ENCODE measurements at places on chromosomes 6 and 20.

- no peak for DNase-seq
These were observed 94.3 kb downstream of the CDC5L start for GRCh38 chr6:44481760-44482159.

- no peak for DNase-seq
These were observed 221.3 kb downstream of the GRIK2 start for GRCh38 chr6:101614774-101615173.

GRCh38 chr6:114611696-114612095, 268.9 kb upstream of the HS3ST5 start:
- no peak for DNase-seq

DNA sequence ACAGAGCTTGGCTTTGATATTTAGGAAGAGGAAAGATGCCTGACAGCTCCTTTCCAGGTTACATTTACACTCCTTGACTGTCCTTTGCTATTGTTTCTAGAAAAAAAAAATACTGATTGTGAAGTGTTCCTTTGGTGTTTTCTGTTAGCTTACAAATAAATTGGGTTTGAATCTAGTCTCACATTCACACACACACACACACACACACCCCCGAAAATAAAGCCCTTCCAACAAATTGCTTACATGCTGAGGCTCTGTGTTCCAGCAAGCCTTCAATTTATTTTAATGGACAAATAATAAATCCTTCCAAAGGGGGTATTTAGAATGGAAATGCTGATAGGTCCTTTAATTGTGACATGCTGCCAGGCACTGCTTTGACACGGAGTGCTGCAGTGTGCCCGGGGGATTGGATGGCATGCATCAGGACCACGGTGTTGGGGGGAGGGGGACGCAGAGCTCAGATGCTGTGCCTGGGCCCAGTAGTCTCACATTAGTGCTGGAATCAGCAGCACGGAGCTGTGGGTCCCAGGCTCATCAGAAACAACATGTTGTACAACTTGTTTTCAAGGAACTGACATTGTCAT, 199.9 kb downstream of the CD83 start:
- no peak for DNase-seq

- no peak for DNase-seq
These were observed 30.8 kb downstream of the DUSP22 start for GRCh38 chr6:322940-323729.

GRCh38 chr6:149448821-149449453, 35.9 kb downstream of the ZC3H12D start:
- no peak for DNase-seq

DNA sequence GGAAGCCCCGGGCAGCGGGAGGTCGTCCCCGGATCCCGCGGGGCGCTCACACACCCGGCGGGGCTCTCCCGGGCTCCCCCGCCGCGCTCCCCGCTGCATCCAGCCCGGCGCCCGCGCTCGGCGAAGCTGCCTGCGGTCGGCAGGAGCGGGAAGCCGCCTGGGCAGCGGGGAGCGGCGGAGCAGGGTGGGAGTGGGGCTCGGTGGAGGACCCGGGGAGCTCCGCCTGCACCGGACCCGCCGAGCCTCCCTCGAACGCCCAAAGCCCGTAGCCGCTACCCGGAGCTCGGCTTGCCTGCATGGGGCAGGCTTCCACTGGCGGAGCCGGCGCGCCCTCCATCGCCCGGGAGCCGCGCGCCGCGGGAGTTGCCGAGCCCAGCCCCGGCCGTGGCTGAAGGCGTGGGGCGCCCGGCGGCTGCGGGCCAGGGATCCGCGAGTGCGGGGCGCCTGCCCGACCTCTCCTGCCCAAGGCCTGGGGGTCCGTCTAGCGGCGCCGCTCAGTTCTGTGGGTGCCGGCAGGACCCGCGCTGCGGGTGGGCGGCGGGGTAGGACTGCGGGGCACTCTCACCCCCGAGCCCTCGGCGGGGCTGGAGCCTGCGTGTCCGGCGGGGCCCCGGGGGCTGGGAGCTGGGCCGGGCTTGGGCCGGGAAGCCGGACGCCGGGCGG, 671 bp downstream of the CDH4 start:
- no peak for DNase-seq

All from NCI-H1048 (cell line).